Regular cardiac myocyte (primary cell): ENCODE measurements at places on chromosomes 13 and 19. TPM values are rescaled to one million over a fixed set of nuclear protein-coding genes. Genes with fewer than 3 reads are reported as not detected.

Gene F2RL3
- 0.28 TPM in 1 of 2 replicates, not detected in the other for total RNA-seq

Gene LRRC8E
- 2.3 and 2.8 TPM in 2 replicates for total RNA-seq

Gene IRGC
- total RNA-seq: not detected in 2 replicates

Gene NALCN
- 27.6 and 32.8 TPM in 2 replicates for total RNA-seq

Gene OR4F17
- total RNA-seq: not detected in 2 replicates

Gene NEK5
- under 0.01 and 0.28 TPM in 2 replicates for total RNA-seq

Gene DHDH
- total RNA-seq: 0.38 and 0.56 TPM in 2 replicates

Gene VSTM2B
- 0.28 TPM in 1 of 2 replicates, not detected in the other for total RNA-seq

Gene LRRC63
- total RNA-seq: 0.19 and 0.28 TPM in 2 replicates

Gene EPN1
- 20.3 and 36.4 TPM in 2 replicates for total RNA-seq

Gene SIGLEC10
- total RNA-seq: not detected in 2 replicates

Gene ZNF71
- total RNA-seq: 4.8 and 6.5 TPM in 2 replicates

Gene KHSRP
- 54.7 and 131 TPM in 2 replicates for total RNA-seq

Gene SIGLEC14
- total RNA-seq: not detected in 2 replicates

Gene PGLYRP1
- not detected in 2 replicates for total RNA-seq

Gene KLK14
- total RNA-seq: not detected in 2 replicates

Gene ITGBL1
- 62.5 and 105 TPM in 2 replicates for total RNA-seq

Gene C5AR1
- 0.28 and 0.58 TPM in 2 replicates for total RNA-seq

Gene ARHGEF1
- total RNA-seq: 25.1 and 51.6 TPM in 2 replicates

Gene TEKTIP1
- total RNA-seq: not detected in 2 replicates

Gene APLP1
- total RNA-seq: 12.7 and 14.8 TPM in 2 replicates

Gene ZNF878
- total RNA-seq: 0.58 TPM in 1 of 2 replicates, not detected in the other

Gene ZNF497
- 0.58 and 1.1 TPM in 2 replicates for total RNA-seq

Gene OR7G2
- total RNA-seq: not detected in 2 replicates

Gene CTXN1
- 1.2 and 1.4 TPM in 2 replicates for total RNA-seq

Gene ZIK1
- 9.2 and 10.1 TPM in 2 replicates for total RNA-seq

Gene DDX39A
- 28.8 and 116 TPM in 2 replicates for total RNA-seq

Gene STARD13
- total RNA-seq: 22.3 and 37.2 TPM in 2 replicates

Gene NRTN
- total RNA-seq: 0.28 TPM in 1 of 2 replicates, not detected in the other

Gene RGCC
- total RNA-seq: 1.3 and 2.3 TPM in 2 replicates

Gene BRME1
- 1.2 and 1.4 TPM in 2 replicates for total RNA-seq

Gene SRRM5
- not detected in 2 replicates for total RNA-seq
